ENCODE measurements at places on chromosomes 3 and 15. TPM values are rescaled to one million over a fixed set of nuclear protein-coding genes. Genes with fewer than 3 reads are reported as not detected.

DNA sequence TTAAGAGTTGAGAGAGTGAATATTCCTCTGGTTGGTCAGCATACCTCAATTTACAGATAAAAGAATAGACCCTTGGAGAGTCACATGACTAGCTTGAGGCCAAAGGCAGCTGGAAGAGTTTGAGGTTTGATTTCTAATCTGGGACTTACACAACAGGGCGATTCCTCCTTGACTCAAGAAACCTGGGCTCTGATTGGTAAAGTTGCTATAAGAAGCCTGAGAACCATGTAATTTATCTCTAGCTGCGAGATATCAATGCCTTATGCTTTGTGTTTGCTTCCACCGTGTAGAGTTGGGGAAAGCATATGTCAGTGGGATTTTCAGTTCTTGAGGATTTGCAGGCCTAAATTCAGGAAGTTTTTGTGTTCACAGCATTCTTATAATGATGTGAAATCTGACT, 206.0 kb downstream of the KLHL25 start:
- peaks cover 18% of the 10 kb centered on the region for H3K4me1 ChIP-seq
- no peak overlapping the region for H3K4me3 ChIP-seq
- peaks cover 7% of the 10 kb centered on the region for H3K36me3 ChIP-seq
- H3K27me3 ChIP-seq = no peaks in the 10 kb centered on the region

GRCh38 chr3:186476044-186476468, 68.1 kb downstream of the CRYGS start:
- H3K36me3 ChIP-seq = no peaks in the 10 kb centered on the region
- H3K27ac ChIP-seq = no peak overlapping the region
- no peaks in the 10 kb centered on the region for H3K4me1 ChIP-seq
- no peak for DNase-seq
- peaks cover 43% of the 10 kb centered on the region for H3K27me3 ChIP-seq
- H3K4me3 ChIP-seq = no peak overlapping the region

DNA sequence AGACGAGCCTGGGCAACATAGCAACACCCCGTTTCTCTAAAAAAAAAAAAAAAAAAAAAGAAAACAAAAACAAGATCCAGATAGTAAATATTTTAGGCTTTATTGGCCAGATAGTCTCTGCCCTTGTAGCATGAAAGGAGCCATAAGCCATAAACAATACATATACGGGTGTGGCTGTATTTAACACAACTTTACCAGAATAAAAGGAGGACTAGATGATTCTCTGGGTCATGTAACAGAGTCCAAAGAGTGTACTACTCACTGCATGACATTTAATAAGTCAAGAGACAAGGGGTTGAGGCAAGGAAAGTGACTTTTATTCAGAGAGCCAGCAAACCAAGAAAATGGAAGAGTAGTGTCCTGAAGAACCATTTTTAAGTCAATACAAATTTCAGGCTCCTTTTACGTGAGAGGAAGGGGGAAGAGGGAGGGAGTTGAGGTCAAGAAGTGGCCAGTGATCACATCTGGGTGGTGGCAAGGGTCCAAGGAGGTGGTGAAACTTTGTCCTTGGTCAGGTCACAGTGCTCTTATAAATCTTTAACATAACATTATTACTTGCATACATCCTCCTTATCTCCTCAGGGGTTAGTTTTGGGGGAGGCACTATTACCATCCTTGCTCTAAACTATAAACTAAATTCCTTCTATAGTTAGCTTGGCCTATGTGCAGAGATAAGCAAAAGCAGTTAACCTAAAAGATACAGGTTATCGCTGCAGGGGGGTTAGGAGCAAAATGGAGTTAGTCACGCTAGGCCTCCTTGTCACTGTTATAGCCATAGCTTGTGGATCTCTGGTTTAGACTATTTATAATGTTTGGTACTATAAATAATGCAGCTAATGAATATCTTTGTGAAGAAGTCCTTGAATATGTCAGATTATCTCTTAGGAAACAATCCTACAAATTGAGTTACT, 46.1 kb downstream of the METTL6 start:
- H3K36me3 ChIP-seq = no peaks in the 10 kb centered on the region
- no peak overlapping the region for H3K4me3 ChIP-seq
- no peak for DNase-seq
- H3K27me3 ChIP-seq = no peaks in the 10 kb centered on the region

DNA sequence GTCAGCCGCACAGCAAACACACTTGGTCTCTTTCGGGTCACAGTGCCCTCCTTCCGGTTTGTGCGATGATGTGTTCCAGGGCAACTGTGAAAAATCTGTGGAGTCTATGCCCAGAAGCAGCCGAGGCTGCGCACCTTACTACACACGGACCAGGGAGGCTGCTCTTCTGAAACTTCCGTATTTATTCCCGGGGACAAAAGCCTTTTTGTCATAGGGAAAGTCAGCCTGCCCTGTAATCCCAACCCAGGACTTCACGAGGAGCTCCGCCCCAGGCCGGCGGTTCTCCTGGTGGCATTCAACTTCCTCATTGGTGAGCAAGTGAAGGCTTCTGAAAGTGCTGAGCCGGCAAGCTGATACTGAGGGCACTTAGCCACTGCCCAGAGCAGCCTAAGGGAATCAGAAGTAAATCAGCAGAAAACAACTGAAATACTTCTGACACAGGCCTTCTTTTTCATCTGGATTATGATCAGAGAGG, 126.5 kb downstream of the FMN1 start:
- peaks cover 41% of the 10 kb centered on the region for H3K27me3 ChIP-seq
- H3K4me3 ChIP-seq = peak overlapping the region; percentile 39
- H3K4me1 ChIP-seq = peaks cover 24% of the 10 kb centered on the region
- peak overlapping the region; percentile 54 for H3K27ac ChIP-seq
- H3K36me3 ChIP-seq = no peaks in the 10 kb centered on the region

DNA sequence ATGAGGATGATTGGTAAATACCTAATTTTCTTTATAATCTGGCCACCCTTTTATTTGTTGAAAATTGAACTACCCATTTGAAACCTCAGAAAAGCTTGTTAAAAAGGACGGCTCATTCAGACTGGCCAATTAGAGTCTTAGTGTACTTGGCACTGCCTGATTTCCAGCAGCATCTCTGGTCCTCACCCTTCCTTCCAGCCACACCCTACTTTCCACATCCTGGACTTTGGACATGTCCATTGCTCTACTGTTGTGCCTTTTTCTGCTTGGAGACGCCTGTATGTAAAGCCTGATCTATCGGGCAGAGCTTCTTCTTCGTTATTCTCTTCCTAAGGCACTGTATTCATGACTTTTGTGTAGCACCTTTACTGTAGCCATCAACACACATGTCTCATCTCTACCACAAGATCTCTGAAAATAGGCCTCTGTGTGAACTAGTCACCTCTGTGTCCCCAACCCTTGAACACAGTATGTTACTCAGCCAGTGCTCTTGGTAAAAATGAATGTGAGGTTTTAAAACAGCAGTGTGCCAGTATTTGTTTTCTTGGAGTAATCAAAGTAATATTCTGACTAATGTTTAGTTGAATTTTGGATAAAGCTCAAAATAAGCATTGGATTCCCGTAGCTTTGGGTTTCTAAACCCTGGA, 6.8 kb downstream of the RBM5 start:
- H3K27ac ChIP-seq = peak overlapping the region; percentile 17
- no peak for DNase-seq
- H3K27me3 ChIP-seq = no peaks in the 10 kb centered on the region
- H3K4me1 ChIP-seq = peaks cover 6% of the 10 kb centered on the region
- peaks cover 46% of the 10 kb centered on the region for H3K36me3 ChIP-seq

DNA sequence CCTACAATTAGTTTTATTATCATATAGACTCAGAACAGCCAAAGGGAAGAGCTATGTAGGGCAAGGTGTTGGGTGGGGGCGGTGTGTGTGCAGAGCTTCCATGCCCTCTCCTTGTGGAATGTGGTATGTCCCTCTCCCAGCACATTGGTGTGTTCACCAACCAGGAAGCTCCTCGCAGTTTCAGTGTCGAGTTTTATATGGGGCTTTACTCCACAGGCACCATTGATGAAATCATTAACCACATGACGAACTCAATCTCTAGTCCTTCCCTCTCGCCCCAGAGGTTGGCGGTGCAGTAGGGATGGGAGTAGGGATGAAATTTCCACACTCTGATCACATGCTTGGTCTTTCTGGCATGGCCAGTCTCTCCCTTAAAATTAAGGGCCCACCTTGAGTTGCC, 13.6 kb upstream of the SRP14 start:
- no peak overlapping the region for H3K27ac ChIP-seq
- peaks cover 2% of the 10 kb centered on the region for H3K4me1 ChIP-seq
- no peaks in the 10 kb centered on the region for H3K27me3 ChIP-seq
- H3K4me3 ChIP-seq = no peak overlapping the region
- H3K36me3 ChIP-seq = no peaks in the 10 kb centered on the region
- no peak for DNase-seq

GRCh38 chr3:13532085-13532484, 16.8 kb upstream of the FBLN2 start:
- H3K4me3 ChIP-seq = no peak overlapping the region
- no peak overlapping the region for H3K27ac ChIP-seq
- no peaks in the 10 kb centered on the region for H3K4me1 ChIP-seq
- DNase-seq = no peak

GRCh38 chr15:55247766-55248427, 41.7 kb downstream of the RAB27A start:
- no peak for DNase-seq
- H3K4me1 ChIP-seq = peaks cover 4% of the 10 kb centered on the region
- H3K36me3 ChIP-seq = no peaks in the 10 kb centered on the region
- H3K4me3 ChIP-seq = no peak overlapping the region

- H3K27ac ChIP-seq = no peak overlapping the region
- no peaks in the 10 kb centered on the region for H3K27me3 ChIP-seq
- peaks cover 35% of the 10 kb centered on the region for H3K4me1 ChIP-seq
- H3K36me3 ChIP-seq = peaks cover 7% of the 10 kb centered on the region
- H3K4me3 ChIP-seq = no peak overlapping the region
These were observed 2.6 kb upstream of the PHLDB2 start for GRCh38 chr3:111856501-111856900.

- H3K27me3 ChIP-seq = no peaks in the 10 kb centered on the region
- H3K4me3 ChIP-seq = no peak overlapping the region
- H3K4me1 ChIP-seq = peaks cover 4% of the 10 kb centered on the region
- DNase-seq = no peak
- peaks cover 3% of the 10 kb centered on the region for H3K36me3 ChIP-seq
These were observed 68.3 kb downstream of the GALK2 start for GRCh38 chr15:49238342-49238741.

DNA sequence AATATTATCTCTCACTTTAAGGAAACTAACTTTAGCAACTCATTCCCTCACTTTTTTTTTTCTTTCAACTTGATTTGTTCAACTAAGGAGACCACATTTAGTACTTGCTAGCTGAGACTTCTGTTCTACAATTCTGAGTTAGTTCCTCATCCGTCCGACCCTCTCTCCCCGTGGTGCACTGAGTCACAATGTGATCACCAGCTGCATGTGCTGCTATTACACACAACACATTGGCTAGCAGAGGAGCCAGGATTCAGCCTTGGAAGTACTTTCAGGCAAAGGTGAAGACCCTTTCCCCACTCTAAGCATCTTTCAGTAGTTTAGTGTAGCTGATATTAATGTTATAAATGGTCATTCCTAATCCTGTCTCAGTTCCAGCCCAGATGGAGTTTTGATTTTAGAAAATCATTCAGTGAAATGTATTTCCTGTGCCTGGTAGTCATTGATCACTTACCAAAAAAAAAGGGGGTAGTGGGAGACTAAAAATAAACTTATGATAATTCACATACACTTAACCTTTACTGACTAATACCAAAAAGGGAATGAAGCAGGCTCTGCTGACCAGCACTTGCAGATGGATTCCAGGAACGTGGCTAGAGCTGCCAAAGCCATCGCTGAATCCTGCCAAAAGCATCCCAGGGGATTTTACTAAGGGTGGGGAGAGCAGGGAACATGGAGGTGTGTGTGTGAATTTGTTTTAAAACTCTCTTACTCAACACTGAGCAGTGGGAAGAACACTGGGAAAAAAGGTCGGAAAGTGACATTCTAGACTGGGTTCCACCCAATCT, 424.8 kb downstream of the LPP start:
- no peaks in the 10 kb centered on the region for H3K27me3 ChIP-seq
- no peaks in the 10 kb centered on the region for H3K4me1 ChIP-seq
- DNase-seq = no peak
- no peak overlapping the region for H3K27ac ChIP-seq
- H3K36me3 ChIP-seq = no peaks in the 10 kb centered on the region

DNA sequence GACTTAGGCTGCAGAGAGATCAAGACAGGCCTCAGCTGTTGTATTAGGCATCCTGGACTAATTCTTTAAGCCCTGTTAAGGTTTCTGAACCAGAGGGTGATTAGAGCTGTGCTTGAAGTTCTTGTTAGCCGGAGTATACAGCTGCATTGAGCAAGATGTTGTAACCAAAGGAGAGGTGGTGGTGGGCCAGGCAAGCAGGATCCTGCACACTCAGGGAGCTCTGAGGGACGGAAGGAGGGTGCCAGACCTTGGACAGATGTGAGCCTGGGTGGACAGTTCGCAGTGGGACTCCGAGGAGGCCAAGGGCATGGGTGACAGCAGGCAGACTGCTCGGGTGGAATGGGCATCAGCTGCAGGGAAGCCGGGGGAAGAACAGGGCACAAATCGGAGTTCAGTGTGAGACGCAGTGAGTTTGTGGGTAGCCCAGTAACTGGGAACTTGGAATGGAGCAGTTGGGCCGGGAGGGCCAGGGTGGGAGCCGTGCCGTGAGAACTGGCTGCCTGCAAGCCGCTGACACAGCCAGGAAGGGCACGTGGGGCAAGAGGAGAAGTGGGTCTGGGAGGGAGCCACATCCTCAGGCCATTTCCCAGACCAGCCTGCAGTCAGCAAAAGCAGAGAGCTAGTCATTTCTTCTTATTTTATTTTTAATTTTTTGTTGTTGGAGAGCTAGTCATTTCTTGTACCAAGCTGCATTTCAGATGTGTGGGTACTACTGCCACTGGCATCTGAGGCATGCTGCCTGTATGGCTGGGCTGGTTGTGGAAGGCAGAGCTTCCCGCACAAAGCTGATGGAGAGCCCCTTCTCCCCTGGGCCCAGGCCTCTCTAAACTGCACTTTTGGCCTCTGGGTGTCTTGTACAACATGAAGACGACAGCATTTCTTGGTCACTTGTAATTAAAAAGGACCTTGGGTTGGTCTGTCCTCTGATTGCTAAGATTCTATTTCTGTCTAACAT, 61.0 kb downstream of the PGPEP1L start:
- no peak for DNase-seq
- peaks cover 16% of the 10 kb centered on the region for H3K36me3 ChIP-seq
- H3K4me1 ChIP-seq = peaks cover 3% of the 10 kb centered on the region
- H3K27ac ChIP-seq = peak overlapping the region; percentile 79
- no peak overlapping the region for H3K4me3 ChIP-seq

The ITIH1 gene
- 14.1 TPM for total RNA-seq

The BCL2A1 gene
- not detected for total RNA-seq

The NANOGP8 gene
- 0.36 TPM for total RNA-seq

The CPEB1 gene
- total RNA-seq = 0.60 TPM

The ZNF662 gene
- 0.40 TPM for total RNA-seq

The IL1RAP gene
- 21.0 TPM for total RNA-seq

The MEGF11 gene
- 0.60 TPM for total RNA-seq

The TRIM71 gene
- total RNA-seq = 61.3 TPM

The UCN2 gene
- total RNA-seq = 1.2 TPM

The BDH1 gene
- total RNA-seq = 42.8 TPM

The A4GNT gene
- 3.1 TPM for total RNA-seq

Data from progenitor cell of endocrine pancreas (in vitro differentiated cells).